Glomerular endothelial cell (primary cell): ENCODE measurements at places on chromosomes 5 and 9.
A peak's percentile ranks its signal among the peaks of the same experiment; 100 is the strongest.

DNA sequence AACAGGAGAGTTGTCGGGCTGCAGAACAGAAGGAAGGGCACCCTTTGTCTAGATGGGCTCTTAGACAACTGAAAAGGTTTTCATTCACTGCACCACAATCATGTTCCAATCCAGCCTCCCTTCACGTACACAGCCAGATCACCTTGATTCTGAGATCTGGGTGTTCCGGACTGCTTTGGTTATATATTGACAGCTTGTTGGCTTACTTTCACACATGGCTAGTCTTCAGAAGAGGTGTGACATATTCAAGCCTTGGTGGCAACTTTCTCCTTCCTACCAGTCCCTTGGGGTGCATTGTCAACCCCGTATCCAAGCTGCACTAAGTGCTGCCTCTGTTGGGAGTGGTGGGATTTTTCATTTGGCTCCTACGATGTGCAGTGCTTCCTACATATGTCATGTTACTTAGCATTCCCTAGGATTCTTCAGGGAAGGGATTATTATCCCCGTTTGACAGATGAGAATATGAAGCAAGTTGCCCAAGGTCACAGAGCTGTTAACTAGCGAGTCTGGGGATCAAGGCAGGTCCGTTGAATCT is 100.6 kb downstream of the LIFR start:
- no peak for DNase-seq

DNA sequence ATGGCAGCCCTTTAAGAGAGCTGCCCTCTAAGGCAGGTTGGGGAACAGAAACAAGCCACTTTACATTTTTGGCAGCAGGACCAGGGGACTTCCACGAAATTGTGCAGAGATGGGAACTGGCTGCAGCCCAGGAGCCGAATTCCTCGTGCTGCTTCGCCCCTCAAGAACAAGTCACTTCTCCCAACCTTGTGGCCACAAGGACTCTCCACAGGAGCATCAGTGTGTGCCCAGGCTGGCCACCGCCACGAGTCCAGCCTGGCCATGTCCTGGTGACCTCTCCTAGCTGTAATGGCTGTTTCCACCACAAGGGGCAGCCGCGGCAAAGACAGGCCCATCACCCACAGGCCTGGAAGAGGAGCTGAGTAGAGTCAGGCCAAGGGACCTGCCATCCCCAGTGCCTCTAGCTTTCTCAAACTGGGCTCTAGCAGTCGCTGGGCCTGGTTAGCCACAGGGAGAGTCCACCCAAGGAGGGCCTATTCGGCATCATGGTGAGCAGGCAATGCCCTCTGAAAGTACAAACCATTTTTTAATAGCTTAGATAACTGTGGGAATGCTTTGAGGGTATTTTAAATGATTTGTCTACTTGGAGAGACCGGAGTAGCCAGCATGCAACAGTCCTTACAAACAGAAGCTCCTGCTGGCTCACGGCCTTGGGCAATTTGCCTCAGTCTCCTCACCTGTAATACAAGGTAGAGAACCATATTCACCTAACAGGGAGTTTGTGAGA is 129.0 kb downstream of the COL23A1 start:
- DNase-seq, result no peak

DNA sequence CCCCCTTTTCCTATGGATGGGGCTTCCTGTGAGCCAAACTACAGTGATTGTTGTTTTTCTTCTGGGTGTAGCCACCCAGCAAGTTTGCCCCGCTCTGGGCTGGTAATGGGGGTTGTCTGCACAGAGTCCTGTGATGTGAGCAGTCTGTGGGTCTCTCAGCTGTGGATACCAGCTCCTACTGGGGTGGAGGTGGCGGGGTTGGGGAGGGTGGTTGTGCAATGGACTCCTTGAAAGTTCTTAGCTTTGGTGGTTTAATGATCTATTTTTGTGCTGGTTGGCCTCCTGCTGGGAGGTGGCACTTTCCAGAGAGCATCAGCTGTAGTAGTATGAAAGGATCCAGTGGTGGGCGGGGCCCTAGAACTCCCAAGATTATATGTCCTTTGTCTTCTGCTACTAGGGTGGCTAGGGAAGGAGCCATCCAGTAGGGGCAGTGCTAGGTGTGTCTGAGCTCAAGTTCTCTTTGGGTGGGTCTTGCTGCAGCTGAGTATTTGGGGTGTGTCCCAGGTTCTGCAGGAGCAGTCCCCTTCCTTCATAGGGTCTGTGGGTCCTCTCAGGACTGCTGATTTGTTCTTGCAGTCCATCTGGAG is 275.6 kb upstream of the PAPPA start:
- no peak for DNase-seq

DNA sequence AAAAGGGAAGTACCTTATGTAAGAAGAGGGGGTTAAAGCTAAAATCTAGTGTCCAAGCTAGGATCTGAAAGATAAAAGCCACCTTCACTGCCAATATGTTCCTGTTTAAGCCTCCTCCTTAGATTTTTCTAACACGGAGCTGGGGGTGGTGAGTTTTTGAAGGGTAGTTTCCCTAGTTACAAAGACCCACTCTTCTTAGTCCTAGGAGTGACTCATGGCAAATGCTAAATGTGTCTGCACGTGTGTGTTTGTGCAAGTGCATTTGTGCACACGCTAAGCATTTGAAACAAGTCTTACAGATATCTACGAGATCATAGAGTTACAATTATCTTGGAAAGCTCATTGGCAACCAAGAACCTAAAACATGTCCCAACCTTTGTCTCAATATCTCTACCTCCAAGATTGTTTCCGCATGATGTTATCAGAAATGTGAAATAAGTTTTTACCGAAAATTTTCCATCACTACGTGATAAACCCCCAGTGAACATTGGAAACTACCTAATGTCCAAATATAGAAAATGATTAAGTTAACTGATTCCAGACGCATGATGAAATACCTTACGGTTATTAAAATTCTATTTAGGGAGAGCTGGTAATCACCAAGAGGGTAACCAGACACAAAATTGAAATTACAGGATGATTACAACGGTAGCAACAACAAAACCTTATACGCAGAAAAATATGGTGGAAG is 78.0 kb upstream of the HRH2 start:
- no peak for DNase-seq

DNA sequence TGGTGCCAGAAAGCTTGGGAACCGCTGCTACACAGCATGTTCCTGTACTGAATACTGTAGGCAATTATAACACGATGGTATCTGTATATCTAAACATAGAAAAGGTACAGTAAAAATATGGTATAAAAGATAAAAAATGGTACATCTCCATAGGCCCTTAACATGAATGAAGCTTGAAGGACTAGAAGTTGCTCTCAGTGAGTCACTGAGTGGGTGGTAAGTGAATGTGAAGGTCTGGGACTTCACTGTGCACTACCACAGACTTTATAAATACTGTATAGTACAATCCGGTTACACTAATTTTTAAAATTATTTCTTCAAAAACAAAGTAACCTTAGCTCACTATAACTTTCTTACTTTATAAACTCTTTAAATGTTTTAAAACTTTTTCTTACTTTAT is 819.9 kb upstream of the GRAMD2B start:
- no peak for DNase-seq

DNA sequence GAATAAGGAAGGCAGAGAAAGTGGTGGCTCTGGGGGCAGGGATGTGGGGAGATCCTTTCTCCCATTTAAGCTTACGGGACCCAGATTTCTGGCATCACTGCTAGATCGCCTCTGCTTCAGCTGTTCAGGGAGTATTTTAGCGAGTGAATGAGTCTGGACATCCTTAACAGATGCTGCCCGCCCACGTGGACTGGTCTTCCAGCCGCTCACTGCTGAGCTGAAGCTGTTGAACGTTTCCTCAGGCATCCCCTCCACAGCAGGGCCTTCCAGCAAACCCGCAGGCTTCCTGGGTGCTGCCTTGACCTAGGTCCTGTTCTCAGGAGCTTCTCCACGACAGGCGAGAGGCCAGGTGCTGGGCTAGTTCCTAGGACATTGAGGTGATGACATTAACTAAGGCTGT is 144.4 kb upstream of the EFNA5 start:
- no peak for DNase-seq

GRCh38 chr9:38065369-38066075 is 3.5 kb downstream of the SHB start:
- no peak for DNase-seq

DNA sequence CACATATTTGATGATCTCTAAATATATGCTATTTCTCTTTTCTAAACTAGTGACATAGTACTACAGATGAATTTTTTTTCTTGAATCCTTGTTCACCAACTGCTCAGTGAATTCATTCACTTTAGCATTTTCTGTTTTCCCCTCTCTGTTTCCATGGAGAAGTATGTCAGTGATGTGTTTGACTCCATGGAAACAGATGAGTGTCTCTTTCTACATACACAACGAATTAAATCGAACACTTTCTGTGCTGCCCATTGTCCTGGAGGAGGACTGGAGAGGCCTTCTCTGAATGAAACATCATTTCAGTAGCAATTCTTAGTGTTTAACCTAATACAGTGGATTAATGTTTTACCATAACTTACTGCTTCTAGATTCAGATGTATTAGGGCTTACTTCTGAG is 9.5 kb downstream of the INVS start:
- DNase-seq, result no peak

DNA sequence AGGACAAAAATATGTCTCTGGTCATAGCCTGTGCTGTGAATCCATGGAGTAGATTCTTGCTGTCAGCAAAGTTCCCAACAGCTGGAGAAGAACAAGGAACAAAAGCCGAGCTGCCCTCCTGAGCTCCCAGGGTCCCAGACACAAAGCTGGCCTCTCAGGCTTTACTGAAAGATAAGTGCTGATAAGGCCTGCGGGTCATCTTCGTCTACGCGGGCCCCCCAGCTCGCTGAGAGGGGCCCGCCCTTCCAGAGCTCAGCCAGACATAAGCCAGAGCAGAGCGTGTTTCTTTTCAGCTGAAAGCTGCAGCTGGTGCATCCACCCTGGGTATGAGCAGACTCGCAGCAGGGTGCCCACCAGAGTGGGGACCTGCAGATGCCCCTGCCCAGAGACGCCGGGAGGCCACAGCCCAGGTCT is 84.7 kb downstream of the HSD17B3 start:
- DNase-seq, result no peak

- no peak for DNase-seq
Measured at GRCh38 chr5:171424726-171425125, 5.3 kb downstream of the FGF18 start.

DNA sequence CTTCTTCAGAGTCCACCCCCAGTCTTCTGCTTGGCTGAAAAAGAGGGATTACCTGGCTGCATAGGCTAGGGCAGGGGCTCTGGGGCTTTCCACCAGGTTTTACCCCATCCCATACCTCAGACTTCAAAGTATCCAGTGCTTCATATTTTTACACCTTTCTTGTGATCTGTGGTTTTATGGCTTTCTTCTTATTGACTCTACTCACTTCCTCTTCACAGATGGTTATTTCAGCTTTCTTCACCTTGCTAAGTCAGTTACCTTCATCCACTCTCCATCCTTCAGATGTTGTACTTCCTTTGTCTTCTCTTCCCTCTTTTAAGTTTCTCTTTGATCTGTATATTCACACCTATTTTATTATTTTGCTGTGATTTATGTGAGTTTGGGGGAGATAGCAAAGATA is 104.3 kb downstream of the GRIA1 start:
- DNase-seq, result no peak

DNA sequence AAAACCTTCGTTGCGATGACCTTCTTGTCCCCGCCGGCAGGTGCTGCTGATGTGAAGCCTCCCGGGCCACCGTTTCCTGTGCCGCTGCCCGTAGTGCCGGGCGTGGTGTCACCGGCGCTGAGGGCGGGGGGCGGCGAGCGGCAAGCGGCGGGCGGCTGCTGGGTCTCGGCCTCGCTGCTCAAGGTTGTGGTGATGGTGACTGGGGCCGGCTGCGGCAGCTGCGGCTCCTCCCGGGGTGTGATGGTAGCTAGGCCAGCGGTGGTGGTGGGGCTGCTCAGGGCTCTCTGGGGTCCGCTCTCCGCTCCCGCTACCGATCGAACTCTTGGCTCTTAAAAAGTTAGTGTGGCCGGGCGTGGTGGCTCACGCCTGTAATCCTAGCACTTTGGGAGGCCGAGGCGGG is 36.0 kb upstream of the PTPN3 start:
- DNase-seq, result no peak

GRCh38 chr9:91933556-91934352 is 16.3 kb downstream of the ROR2 start:
- DNase-seq, result no peak

GRCh38 chr5:142445266-142445665 is 120.4 kb upstream of the SPRY4 start:
- DNase-seq, result no peak

GRCh38 chr5:41831155-41831554 is 39.1 kb downstream of the OXCT1 start:
- DNase-seq, result no peak

DNA sequence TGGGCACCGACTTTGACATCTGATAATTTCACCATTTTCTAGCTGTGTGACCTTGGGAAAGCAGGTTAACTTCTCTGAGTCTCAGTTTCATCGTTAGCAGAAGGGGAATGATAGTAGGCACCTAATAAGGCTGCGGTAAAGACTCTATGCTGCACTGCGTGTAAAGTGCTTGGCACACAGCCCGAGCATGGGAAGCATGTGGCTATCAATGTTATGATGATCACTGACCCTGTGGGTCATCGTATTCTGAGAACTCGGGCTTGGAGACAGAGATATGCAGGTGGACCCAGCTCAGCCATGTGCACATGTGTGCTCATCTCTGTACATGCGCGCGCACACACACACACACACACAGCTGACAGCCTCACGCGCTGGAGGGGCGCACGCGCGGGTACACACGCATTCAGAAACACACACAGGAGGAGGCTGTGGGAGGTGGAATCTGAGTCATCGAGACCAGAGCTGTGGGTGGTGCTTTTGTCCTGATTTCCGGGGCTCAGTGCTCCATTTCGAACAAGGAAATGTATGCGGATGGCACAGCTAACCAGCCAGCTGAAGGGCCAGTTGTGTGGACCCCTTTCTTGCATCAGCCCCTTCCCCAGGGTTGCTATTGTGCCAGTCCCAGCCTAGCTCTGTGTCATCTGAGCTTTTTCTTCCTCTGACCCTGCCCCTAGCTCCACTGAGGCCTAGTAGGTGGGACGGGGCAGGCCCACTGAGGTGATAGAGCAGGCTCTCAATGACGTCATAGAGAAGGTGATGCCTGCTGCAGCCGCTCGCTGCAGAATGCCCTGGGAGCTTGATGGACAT is 11.1 kb upstream of the ARAP3 start:
- DNase-seq, result no peak

GRCh38 chr5:147832541-147832940 is 1.1 kb upstream of the SPINK1 start:
- no peak for DNase-seq

GRCh38 chr5:36607114-36607571 is 737 bp downstream of the SLC1A3 start:
- DNase-seq, result peak; percentile 3

DNA sequence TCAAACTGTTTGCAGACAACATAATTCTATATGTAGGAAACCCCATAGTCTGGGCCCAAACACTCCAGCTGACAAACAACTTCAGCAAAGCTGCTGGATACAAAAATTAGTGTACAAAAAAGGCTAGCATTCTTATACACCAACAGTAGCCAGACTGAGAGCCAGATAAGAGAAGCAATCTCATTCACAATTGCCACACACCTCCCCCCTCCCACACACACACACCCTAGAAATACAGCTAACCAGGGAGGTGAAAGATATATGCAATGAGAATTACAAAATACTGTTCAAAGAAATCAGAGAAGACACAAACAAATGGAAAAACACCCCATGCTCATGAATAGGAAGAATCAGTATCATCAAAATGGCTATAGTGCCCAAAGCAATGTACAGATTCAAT is 9.0 kb downstream of the MTREX start:
- DNase-seq, result no peak

- no peak for DNase-seq
Measured at GRCh38 chr5:10588779-10589447, 25.0 kb downstream of the ANKRD33B start.
